ENCODE measurements at places on chromosomes 1 and 21.
A peak's percentile ranks its signal among the peaks of the same experiment; 100 is the strongest.

GRCh38 chr1:220803401-220804201 is 16.9 kb downstream of the MTARC1 start:
- DNase-seq = no peak

- peak; percentile 99 for DNase-seq
Measured at GRCh38 chr1:31954607-31955283, 16.6 kb upstream of the PTP4A2 start.

DNA sequence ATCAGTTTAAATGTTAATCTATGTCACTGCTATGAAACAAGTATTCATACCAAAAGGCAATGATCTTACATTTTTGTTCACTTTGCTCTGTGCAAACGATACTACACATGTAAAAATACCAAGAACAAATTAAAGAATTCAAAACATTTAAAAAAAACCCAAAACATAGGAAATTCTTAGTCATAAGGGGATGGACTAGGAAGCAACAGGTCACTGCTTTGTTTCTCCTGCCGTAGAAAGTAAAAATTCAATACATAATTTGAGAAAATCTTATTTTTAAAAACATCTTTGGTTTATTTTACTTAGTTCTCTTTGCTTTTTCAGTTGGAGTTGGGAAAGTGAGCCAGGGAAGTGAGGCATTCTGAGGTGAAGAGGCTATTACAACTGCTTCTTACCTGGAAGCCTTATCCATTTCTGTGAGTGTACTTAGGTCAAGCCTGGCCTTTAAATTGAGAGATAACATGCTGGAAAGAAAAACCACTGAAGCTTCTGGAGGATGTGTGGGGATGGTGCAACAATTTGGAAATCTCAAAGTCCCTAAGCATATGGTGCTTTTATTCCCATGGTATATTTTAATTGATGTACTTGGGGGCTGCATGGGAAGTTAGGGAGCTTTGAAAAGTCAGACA is 183.5 kb downstream of the CDC42BPA start:
- DNase-seq = no peak

- DNase-seq = peak; percentile 86
Measured at GRCh38 chr1:150009604-150010392, 728 bp downstream of the OTUD7B start.

GRCh38 chr1:6490181-6491080 is 1.0 kb downstream of the PLEKHG5 start:
- peak; percentile 79 for DNase-seq

- no peak for DNase-seq
Measured at GRCh38 chr1:169031566-169032224, 74.8 kb upstream of the ATP1B1 start.

GRCh38 chr1:145750426-145750825 is 31.1 kb downstream of the CD160 start:
- peak; percentile 13 for DNase-seq

- peak; percentile 58 for DNase-seq
Measured at GRCh38 chr1:192477630-192478029, 97.9 kb upstream of the RGS1 start.

GRCh38 chr1:93546162-93546863 is 98.4 kb downstream of the FNBP1L start:
- DNase-seq = no peak

GRCh38 chr1:81113688-81114087 is 687.0 kb upstream of the ADGRL2 start:
- peak; percentile 71 for DNase-seq

DNA sequence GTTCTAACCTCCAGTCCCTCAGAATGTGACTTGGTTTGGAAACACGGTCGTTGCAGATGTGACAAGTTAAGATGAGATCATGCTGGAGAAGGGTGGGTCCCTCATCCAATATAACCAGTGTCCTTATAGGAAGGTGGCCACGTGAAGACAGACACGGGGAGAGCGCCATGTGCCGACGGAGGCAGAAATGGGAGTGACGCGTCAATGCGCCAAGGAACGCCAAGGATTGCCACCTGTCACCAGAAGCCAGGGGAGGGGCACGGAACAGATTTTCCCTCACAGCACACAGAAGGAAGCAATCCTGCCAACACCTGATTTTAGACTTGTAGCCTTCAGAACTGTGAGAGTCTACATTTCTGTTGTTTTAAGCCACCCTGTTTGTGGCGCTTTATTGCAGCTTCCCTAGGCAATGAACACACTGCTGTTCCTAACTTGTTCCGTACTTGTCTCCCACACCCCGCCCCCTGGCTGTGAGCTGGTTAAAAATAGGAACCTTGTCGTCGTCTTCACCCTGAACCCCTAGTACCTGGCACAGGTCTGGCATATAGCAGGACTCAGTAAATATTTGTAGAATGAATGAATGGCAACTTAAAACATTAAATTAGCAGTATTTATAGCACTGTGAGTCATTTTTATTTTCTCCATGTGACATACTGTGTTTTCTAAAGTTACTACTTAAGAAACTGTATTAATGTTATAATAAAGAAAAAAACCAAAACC is 14.2 kb downstream of the RIMS3 start:
- DNase-seq = no peak

DNA sequence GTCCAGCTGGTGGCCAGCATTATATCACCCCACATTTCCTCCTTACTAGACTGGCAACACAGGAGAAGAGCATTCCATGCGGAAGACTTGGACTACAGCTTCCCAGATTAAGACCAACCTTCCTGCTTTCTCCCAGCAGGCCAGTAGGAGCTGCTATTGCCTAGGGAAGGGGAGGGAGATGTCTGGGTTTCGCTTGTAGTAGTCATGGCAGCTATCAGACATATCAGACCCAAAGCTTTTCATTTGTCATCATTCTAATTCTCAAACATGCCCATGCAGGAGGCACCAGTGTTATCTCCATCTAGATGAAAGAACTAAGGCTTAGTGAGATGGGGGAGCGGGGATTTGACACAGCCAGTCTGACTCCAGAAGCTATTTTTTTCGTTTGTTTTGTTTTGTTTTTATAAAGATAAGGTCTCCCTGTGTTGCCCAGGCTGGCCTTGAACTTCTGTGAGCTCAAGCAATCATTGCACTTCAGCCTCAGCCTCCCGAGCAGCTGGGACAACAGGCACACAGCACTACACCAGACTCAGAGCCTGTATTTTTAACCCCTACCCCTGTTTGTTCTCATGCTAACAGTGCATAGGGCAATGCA is 4.5 kb downstream of the PLA2G2A start:
- peak; percentile 63 for DNase-seq

GRCh38 chr1:50266509-50266908 is 156.7 kb downstream of the DMRTA2 start:
- peak; percentile 51 for DNase-seq

DNA sequence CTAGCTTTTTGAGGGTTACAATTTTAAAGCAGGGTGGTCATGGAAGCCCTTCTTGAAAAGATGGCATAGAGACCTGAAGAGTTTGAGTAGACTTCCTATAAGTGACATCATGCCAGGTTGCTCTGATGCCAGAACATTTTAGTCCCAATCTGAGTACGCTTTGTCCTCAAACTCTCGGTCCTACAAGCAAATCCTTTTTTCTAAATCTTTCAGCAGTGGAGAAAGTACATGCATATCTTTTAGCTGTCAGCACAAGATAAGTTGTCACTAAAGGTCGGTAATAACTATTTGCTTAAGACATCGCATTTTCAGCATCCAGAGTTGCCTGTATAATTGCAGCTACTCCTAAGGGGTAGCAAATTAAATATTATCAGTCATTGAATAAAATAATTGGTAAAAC is 140.4 kb downstream of the ATP6V1G3 start:
- no peak for DNase-seq

DNA sequence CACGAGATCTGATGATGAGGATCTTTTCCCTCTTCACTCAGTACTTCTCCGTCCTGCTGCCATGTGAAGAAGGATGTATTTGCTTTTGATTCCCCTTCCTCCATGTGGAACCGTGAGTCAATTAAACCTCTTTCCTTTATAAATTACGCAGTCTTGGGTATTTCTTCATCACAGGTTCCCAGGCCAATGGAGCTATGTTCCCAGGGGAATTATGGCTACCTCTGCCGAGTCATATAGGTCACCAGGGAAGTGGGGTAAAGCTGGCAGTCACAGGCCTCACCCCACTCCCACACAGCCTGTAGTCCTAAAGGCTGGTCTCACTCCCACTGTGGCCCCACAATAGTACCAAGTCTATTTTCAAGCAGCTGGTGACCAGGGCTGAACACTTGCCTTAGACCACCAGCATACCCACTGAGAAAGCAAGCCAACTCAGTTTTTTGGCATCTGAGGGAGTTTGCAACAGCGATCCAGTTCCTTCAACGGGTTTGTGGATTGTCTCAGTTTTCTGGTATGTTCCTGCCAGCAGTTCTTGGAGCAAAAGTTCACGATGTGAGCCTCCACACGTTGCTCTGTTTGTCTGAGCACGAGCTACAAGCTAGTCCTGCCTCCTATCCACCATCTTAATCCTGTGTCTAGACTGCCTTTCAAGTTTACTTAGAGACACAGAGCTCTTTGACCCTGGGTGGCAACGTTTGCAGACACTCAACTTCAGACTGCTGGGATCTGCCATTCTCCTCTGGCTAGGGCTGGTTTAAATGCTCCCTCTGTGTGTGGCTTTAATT is 104.5 kb downstream of the CENPF start:
- DNase-seq = peak; percentile 76

GRCh38 chr1:170010443-170010842 is 64.1 kb downstream of the KIFAP3 start:
- peak; percentile 70 for DNase-seq

- DNase-seq = no peak
Measured at GRCh38 chr1:45974541-45975269, 157.7 kb downstream of the PIK3R3 start.

- peak; percentile 31 for DNase-seq
Measured at GRCh38 chr1:201171063-201172036, 17.1 kb upstream of the TMEM9 start.

GRCh38 chr1:65939636-65940035 is 146.9 kb downstream of the PDE4B start:
- no peak for DNase-seq

GRCh38 chr1:247294282-247294681 is 37.4 kb downstream of the ZNF496 start:
- peak; percentile 54 for DNase-seq

GRCh38 chr1:31931593-31932225 is 6.5 kb downstream of the PTP4A2 start:
- DNase-seq = peak; percentile 51

GRCh38 chr1:177770096-177770495 is 199.8 kb downstream of the SEC16B start:
- no peak for DNase-seq

- no peak for DNase-seq
Measured at GRCh38 chr1:5611431-5611830, 380.8 kb downstream of the NPHP4 start.

DNA sequence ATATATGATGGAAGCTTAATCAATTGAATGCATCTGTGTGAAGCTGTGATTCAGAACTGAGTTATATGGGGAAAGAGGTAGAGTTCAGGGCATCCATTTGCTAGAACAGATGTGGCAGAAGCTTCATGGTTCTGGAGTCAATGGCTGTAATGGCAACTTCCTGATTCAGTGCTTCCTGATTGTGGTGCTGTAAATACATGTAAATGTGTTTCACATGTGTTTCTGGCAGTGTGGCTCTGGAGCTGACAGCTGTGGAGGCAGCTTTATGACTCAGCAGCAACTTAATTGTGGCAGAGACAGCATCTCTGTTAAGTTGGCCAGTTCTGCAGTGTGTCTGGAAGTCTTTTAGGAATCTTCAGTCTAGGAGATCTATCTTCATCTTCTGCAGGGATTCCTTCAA is 226.6 kb upstream of the ZRANB2 start:
- peak; percentile 86 for DNase-seq

- DNase-seq = no peak
Measured at GRCh38 chr1:7408771-7409150, 362.3 kb upstream of the VAMP3 start.

- no peak for DNase-seq
Measured at GRCh38 chr1:15282038-15282437, 35.0 kb downstream of the FHAD1 start.

GRCh38 chr1:201471772-201472171 is 2.8 kb upstream of the PHLDA3 start:
- DNase-seq = peak; percentile 84

DNA sequence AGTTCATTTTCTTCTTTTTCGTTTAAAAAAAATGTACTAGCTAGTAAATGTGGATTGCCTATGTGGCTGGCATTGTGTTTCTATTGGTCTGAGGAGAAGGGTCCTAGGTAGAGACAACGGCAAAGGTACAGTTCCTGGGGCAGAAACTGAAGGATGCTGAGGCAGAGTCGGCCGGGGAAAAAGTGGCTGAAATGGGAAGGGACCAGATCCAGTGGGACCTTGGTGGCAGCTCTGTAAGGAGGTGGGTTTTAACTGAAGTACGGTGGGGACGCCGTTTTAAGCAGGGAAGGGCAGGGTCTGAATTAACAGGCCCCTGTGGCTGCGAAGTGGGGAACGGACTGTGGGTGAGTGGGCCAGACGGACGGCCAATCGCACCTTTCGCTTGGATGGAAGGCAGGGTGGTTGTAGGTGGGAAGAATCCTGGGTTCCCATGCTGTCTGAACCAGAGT is 420 bp upstream of the VPS13D start:
- no peak for DNase-seq

DNA sequence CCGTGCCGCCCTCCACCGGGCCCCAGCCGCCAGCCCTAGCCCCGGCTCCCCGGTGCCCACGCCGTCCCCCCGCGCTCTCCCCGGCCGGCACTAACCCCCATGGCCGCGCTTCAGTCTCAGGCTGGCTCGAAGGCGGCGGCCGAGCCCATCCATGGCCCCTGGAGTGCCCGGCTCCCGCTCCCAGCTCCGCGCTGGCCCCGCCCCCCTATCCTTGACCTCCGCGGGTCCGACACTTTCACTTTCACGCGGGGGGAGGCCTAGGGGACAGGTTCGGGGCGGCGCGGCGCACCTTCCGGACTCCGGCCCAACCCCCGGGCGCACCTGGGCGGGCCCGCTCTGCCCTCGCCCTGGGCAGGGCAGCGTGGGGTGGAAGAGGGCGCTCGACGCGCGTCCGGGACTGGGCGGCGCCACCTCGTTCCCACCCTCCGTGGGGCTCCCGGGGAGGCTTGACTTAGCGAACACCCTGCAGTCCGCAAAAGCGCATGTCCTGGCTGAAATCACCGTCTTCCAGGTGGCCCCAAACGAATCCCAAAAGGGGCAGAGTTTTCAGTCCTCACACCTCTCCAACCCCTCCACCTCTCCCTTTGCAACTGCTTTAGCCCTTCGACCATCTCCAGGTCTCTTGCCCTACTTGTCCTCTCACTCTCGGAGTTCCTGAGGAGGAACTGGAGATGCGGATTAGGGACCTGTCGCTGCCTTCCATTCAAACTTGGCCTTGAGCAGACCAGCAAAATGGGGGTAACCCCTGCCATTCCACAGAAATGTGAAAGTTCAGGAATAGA is 3.9 kb upstream of the DENND2D start:
- DNase-seq = no peak

- no peak for DNase-seq
Measured at GRCh38 chr1:156431769-156432668, 63.0 kb downstream of the RHBG start.

GRCh38 chr1:104294259-104294658 is 544.6 kb downstream of the AMY1C start:
- no peak for DNase-seq

GRCh38 chr1:206464456-206464964 is 5.8 kb upstream of the IKBKE start:
- peak; percentile 78 for DNase-seq

Measured in fibroblast of skin of right quadriceps (primary cell).